ENCODE measurements at places on chromosomes 2 and 18.

- no peak for DNase-seq
Observed at GRCh38 chr2:47737-48136, 1.4 kb upstream of the FAM110C start.

DNA sequence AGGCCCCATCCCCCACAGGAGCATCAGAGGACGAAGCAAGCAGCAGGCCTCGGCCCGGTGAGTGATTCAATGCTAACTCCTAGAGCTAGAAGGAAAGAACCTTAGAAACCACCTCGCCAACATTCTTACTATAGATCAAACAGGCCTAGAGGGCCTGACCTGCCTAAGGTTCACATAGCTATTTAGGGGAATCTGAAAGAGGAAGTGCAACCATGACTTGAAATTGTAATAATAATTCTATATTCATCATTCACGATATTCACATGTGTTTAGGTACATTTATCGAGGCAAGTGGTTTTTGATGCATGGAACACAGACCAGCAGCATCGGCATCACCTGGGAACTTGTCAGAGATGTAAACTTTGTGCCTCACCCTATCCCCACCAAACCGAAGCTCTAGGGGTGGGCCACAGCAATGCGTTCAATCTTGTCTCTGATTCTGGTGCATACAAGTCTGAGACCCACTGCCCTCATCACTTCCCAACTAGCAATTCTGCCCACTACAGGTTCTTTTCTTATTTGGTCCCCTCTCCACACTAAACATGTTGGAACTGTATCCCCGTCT lies 78.0 kb upstream of the DNMT3A start:
- no peak for DNase-seq

DNA sequence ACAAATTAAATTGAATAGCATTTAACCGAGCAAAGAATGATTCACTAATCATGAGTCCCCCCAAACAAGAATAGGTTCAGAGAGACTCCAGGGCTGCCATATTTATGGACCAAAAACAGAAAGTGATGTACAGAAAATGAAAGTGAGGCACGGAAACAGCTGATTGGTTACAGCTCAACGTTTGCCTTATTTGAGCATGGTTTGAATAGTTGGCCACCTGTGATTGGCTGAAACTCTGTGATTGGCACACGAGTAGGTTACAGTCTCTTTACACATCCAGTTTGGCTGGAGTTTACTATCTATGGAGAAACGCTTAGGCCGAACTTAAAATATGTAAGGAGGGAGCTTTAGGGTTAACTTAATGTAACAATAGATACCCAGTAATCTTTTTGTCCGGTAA lies 27.0 kb upstream of the DPYSL5 start:
- DNase-seq: no peak

- no peak for DNase-seq
Observed at GRCh38 chr2:71685073-71685848, 231.9 kb downstream of the DYSF start.

DNA sequence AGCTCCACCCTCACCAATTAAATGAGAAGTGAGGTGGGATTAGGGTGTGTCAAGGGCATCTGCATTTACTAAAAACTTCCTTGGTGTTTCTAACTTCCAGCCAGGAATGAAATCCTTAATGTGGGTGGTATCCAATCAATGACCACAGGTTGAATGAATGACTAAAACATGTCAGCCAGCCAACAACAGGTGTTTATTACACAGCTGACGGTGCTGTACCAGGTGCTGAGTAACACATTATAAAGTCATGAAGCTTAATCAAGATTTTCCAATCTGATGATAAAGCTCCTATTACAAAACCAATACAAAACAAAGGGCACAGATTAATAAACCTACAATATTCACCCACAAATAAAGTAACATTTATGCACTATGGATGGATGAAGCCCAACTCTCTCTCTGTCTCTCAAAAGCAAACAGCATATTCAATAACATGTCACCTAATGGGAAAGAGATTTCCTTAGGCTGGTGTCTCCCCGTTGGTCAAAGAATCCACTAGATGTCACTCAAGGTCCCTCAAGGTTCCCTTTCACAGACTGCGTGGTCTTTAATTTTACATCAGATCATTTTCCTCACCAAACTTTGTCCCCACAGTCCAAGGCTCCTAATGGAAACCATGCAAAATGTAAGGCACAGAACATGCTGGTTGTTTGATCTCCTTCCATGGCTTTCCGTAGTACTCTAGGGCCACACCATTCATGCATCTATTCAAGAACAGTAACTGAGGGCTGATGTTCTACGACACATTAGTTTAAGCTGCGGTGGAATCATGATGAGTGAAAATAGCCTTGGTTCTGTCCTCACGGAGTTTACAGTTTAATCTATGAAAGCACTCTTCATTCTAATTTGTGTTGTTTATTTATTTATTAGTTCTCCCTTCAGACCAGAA lies 6.4 kb upstream of the PTPN4 start:
- no peak for DNase-seq

GRCh38 chr18:65938592-65939372 lies 188.0 kb downstream of the CDH7 start:
- peak; percentile 1 for DNase-seq

- no peak for DNase-seq
Observed at GRCh38 chr18:26089293-26090129, 902 bp downstream of the SS18 start.

DNA sequence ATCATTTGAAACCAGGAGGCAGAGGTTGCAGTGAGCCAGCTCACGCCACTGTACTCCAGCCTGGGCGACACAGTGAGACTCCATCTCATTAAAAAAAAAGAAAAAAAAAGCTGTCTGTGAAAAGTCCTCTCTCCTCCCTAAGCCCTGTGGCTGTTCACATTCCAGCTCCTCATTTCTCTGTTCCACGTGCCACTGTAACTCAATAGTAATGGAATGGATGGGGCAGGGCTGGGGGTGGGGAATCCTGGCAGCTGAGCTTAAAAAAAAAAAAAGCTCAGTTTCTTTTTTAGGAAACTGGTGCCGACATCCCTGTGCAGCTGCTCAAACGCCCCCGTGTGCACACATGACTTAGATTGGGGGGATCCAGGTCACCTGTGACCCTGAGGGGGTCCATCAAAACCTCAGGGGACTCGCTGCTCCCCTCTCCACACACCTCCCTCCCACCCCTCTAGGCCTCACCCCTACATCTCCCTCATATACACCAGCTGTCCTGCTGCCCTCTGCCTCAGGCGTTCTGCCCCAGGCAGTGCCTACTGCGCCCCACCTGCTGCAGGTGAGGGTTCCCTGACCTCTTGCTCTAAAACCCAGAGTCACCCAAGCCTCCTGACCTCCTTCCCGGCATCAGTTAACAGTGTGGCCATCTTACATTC lies 255.4 kb downstream of the AGAP1 start:
- no peak for DNase-seq

DNA sequence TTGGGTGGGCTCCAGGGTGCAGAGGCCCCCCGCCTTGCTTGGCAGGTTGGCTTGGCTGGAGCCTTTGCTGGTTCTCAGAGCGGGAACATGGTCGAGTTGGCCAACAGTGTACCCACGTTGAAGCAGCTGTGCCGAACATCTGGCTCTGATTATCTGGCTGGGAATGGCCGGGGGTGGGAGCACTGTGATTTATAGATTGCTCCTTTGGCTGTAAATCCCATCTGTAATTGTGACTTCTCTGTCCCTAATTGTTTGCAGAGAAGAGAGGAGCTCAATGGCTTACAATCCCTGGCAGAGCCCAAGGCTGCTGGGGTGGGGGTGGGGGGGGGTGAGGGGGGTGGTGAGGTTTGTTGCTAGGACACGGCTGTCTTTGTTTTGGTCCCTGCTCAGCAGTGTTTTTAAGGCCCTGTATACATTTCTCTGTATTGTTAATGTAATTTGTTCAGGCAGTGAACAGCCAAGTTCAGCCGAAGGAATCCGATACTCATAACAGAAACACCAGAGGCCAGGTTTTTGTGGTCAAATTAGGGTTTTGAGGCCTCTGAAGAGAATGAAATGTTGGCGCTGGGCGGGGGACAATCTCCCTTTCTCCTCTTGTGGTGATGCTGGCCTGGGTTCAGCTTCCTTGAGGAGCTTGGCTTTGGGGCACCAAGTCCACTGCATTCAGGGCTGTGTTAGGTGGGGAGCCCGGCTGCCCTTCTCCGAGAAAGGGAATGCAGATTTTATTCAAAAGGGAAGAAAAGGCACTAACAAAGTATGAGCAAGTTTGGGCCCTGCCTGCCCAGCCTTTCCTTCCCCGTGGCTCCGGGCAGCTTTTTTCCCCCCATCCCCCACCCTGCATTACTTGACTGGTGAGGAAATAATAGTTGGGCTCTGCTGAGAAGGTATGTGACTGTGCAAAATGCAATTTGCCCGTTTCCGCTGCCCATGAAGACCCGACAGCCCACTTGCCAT lies 82.5 kb downstream of the TCF7L1 start:
- DNase-seq: no peak

DNA sequence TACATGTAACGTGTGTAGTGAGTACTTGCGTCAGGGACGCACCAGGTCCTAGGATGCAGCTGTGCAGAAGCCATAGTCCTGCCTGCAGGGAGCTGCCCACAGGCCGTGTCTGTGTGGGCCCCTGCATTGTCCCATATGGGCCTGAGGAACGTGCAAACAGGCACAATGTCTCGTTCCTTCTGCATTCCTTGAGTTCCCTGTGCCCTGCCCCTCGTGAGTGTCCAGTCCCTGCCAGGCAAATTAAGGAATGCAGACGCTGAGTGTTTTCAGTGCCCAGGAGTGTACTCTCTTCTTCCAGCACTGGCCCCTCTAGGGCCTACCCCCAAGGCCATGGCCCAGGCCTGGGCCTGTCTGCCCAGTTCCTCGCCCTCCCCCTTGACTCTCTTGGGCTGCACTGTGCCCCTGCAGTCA lies 61.8 kb downstream of the FAM168B start:
- no peak for DNase-seq

GRCh38 chr2:60547841-60548240 lies 5.6 kb downstream of the BCL11A start:
- DNase-seq: no peak

DNA sequence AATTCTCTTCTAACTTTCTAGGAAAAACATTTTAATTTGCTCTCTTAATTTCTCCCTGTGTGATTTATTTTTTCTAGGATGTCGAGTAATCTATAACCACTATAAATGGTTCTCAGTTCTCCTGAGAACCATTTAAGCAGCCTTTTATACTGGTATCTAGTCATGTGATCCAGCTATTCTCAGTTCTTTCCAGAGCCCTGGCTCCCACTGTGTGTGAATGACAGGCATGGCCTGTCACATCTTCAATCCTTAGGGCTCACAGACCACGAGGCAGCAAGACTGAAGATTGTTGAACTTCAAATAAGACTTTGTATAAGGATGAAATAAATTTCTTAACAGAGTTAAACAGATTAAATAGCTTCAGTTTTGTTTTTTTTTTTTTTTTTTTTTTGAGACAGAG lies 219.4 kb downstream of the HNMT start:
- no peak for DNase-seq

GRCh38 chr2:104836265-104836664 lies 17.6 kb upstream of the POU3F3 start:
- no peak for DNase-seq

GRCh38 chr2:41912776-41913175 lies 135.0 kb upstream of the PKDCC start:
- DNase-seq: no peak

GRCh38 chr18:75556841-75557240 lies 129.3 kb upstream of the SMIM21 start:
- DNase-seq: no peak

DNA sequence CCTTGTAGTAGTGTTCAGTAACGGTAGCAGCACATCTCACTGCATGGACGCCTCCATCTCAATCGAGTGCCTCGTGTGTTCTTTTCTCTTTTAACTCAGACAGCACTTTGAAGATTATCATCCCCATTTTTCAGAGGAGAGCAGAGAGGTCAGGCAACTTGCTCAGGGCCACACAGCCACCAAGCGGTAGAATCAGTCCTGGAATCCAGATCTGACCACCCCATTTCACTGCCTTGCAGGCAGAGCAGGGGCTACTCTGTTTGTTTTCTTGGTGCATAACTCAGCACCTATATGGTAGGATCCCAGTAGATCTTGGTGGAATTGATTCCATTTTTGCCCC lies 129.5 kb downstream of the SMAD7 start:
- no peak for DNase-seq

GRCh38 chr2:85538507-85539360 lies at the start of gene MAT2A:
TSS of gene MAT2A (plus strand) at chr2:85539168. CDS start at chr2:85539288, 120 bp downstream.
- peak; percentile 83 for DNase-seq

DNA sequence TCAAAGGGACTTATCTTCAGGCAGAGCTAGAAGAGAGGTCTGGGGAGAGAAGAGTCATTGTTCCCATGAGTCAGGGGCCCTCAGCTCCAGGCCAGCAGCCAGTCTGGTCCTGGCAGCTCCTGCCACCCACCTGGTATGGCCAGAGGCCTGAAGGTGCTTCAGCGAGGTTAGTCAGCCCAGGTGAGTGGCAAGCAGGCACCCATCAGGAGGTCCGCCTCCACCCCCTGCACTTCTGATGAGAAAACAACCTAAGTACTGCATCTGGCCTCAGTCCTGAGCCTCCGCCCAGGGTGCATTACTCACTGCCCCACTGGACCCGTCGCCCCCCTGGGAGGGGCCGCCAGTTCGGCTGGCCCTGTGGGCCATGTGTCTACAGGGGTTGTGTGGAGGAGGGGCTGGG lies 130.2 kb downstream of the INHBB start:
- DNase-seq: no peak

- no peak for DNase-seq
Observed at GRCh38 chr18:76474824-76475223, 20.2 kb downstream of the ZNF516 start.

- no peak for DNase-seq
Observed at GRCh38 chr2:217966423-217967070, 36.2 kb downstream of the TNS1 start.

GRCh38 chr2:51624995-51625394 lies 593.1 kb upstream of the NRXN1 start:
- no peak for DNase-seq

- DNase-seq: no peak
Observed at GRCh38 chr2:43508209-43508608, 87.6 kb downstream of the THADA start.

DNA sequence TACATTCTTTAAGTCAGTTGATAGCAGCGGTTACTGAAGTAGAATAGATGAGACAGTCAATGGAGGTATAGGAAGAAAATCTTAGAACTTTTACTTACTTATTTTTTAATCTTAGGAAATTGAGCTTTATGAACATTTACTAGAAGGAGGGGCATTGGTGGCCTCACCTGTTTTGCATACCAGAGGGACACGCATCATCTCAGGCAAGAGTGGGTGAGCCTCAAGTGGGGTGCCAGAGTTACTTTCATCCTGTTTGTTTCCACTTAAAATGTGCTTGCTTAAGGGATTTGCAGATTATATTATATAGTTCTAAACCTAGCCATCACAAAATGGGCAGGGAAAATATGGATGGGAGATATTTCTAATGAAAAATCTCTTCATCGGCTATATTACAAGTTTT lies 61.6 kb downstream of the WDR7 start:
- DNase-seq: no peak

DNA sequence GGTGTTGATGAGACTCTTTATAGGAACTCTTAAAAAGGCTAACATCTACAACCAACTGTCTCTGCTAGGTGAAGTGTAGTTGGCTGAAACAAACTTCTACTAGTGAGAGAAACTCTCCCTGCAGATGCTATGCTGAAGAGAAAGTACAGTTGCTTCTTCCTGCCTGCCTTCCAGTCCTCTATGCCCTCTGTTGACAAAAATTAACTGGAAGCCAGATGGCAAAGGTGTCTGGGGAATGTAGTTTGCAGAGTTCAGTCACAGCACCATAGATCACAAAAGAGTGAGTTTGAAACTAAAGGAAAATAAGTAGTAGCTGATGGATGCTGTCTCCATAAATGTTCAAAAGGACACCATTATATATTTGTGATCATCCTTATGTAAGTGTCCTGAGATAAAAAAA lies 958.8 kb upstream of the NRXN1 start:
- no peak for DNase-seq

- DNase-seq: no peak
Observed at GRCh38 chr2:73111073-73112025, 1.4 kb downstream of the RAB11FIP5 start.
